ENCODE measurements at places on chromosomes 11 and 22.

DNA sequence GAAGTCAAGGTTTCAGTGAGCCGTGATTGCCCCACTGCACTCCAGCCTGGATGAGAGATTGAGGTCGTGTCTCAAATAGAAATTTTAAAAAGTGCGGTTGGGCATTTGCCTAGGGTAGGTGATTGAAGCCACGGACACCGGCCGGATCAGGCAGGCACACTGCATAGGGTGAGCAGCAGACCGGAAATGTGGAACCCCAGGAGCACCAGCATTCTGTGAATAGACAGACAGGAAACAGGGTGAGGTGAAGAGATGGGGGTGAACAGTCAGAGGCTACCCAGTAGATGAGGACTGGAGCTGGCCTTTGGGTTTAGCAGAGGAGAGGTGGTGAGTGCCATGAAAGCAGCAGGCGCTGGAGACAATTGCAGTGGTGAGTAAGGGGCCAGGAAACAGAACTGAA, 43.5 kb downstream of the PPFIA1 start:
- no peak for DNase-seq

GRCh38 chr11:119504371-119504770, 81.4 kb upstream of the THY1 start:
- no peak for DNase-seq

DNA sequence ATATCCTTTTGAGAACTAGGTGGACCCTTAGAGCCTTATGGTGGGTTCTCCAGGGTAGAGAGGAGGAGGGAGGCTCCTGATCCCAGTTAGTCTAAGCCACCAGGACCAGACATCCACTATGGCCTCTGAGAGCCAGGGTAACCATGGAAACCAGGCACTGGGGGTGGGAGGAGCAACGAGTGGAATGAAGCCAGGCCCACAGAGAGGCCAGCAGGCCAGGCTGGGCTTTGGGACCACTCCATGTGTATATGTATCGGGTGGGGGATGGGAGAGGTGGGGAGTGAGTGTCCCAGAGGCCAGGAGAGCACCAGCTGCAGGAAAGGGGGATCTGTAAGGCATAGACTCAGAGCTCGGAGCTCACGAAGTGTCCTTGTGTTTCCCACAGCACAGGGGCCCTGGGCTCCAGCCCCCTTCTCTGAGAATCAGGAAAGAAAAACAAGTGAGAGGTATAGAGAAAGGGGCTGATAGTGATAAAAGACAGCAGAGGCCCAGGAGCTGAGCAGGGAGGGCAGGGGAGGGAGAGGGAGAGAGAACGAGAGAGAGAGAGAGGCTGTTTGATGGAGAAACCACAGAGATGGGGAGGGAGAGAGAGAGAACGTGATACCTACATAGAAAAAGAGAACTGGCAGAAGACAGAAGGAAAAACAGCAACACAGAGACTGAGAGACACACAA, 15.5 kb upstream of the TSPAN18 start:
- DNase-seq, result no peak

DNA sequence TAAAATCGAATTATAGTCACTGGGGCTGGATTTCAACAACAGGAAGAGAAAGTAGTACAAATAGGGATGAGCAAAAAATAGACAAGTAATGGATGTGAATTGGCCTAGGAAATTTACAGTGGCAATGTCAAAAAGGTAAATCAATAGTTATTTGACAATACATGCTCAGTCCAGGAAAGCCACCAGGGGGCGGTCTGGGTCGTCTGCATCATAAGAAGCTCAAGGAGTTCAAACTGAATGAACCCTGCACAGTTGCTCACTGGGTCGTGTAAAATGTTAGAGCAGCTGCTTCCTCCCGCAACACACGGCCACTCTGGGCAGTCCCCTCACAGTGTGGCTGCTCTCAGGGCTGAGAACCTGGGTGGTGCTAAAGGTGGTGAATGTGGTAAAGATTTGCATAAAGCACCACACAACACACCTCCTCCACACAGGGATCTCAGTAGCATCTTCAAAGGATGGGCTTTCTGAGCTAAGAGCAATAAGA, 85.9 kb downstream of the ZNF280B start:
- peak; percentile 83 for DNase-seq

- DNase-seq, result no peak
Observed at GRCh38 chr11:75814363-75814676, 690 bp upstream of the UVRAG start.

DNA sequence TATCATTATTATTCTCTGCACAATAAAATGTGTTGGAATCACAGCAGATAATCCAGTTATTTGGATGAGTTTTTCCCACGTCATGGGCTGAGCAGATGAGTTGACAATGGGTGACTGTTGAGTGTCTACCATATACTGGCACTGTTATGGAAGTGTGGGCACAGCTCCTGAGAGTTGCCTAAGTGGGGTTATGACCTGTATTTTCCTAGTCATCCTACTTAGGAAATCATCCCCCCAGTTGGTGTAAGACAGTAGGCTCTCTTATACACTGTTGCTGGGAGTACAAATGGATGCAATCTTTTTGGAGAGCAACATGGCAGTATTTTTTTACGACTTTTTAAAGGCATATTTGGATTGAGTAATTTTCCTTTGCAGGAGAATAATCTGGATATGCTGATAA, 66.4 kb downstream of the TRAF6 start:
- DNase-seq, result no peak

- DNase-seq, result no peak
Observed at GRCh38 chr11:130620548-130620947, 172.1 kb downstream of the ADAMTS15 start.

DNA sequence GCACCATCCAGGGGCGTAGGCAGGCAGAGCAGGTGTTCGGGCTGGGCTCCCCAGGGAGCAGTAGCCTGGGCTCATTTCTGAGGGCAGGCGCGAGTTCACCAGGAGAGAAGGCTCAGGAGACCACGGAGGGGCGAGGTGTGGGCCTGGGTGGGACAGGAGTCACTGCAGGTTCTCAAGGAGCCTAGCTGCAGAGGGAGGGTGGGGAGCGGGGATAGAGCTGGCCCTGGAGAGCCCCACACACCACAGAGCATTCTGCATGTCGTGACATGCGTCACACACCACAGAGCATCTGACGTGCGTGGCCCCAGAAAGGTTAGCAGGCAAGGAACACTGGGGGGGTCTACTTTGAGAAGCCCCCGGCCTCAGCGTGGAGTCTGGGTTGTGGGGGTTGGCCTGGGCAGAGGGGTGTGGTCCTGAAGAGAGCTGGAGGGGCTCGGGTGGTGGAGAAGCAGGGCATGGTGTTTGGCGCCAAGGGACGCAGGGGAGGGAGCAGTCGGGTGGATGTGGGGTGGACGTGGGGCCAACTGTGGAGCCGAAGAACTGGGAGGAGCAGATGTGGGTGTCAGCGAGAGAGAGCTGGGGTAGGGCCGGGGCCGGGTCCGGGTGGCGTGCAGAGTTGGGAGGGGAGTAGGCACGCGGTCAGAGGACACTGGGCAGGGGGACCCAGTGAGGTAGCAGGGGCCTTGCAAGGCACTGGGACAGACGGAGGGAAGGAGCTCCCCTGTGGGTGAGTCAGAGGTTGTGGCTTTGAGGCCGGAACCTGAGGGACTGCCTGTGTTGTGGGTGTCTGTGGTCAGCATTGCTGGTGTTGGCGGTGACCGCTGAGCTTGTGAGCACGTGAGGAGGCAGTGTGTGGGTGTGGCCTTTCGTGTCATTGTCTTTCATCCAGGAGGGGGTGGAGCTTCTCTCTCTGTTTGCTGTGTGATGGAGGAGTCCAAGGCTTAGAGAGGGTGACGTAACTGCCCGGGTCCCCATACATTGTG, 25.5 kb downstream of the CTTN start:
- no peak for DNase-seq

DNA sequence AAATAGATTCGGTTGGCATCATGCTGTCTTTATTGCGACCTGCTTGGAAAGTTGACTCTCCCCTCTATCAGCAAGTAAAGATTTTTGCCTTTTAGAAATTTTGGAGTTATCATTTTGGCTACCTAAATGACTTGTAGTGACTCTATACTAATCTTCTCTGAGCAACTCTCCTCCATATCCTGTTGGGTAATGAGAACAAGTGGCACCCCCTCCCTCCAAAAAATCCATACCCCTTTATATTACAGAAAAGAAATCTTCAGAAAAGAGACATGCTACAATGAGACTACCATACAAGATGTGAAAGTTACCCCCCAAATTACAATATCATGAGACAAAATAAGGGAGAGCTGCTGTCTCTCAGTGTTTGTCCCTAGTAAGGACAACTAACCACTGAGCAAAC, 1.2 kb downstream of the JAML start:
- no peak for DNase-seq

DNA sequence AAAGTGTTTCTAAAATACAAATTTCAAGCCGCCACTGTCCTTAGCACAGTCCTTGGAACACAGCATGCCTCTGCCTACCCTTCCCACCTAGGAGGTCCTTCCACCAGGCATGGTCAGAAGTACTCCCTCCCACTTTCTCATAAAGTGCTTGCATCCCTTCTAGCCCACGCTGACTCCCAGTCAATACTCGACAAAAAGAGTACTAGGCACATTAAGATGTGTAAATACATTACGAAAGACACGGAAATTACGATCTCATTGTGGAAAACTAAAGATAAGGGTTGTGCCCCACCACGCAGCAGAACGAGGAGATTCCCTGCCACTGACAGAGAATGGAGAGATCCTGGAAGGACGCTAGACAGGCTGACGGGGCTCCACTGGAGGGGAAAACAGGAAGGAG, 13.5 kb downstream of the CHKA start:
- DNase-seq, result no peak

DNA sequence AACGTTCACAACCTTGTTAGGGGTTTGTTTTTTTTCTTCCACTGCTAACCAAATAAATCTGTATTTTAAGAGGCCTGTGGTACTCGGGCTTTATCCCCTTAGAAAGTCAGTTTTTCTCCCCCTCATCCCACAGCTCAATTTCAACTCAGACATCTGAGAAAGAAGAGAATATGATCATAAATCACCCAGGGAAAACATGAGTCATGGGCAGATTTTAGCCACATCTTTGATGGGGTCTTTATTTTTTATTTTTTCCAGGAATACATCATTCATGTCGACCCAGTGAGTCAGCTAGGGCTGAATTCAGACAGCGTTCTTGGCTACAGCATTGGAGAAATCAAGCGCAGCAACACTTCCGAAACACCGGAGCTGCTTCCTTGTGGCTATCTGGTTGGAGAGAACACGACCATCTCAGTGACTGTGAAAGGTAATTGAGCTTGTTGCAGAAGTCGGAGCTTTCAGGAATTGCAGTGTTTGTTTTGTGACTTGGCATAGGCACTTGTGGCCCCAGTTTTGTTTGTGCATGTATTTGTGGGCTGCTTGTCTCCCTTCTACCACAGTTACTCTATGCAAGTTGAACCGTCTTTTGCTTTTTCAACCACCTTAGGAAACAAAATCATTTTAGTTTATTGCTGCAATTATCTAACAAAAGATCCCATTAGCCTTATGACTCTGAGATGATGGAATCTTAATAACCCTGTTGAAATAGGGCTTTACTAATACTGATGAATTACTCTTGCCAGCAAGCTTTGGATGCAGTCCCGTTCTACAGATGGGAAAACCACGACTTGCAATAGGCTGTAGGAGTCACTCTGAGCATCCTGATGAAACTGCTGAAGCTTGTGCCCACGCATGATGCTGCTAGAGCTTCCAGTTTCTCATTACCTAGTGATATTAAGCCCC, 62.7 kb downstream of the DBX1 start:
- DNase-seq, result no peak

GRCh38 chr11:118277312-118277711, 13.2 kb upstream of the MPZL2 start:
- DNase-seq, result no peak

DNA sequence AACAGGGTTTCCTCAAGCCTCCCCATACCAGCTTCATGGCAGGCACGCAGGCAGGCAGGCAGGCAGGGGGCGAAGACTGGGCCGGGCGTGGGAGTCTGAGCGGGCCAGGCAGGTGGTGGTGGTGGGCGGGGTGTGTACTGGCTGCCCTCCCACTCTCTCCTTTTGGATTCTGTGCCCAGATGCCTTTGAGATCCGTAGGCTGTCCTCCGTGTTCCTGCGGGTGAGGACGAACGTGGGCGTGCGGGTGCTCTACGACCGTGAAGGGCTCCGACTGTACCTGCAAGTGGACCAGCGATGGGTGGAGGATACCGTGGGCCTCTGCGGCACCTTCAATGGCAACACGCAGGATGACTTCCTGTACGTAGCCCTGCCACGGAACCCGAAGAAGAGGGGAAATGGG, 23.0 kb downstream of the OTOG start:
- no peak for DNase-seq

GRCh38 chr11:66970807-66971442, 4.2 kb upstream of the C11orf86 start:
- no peak for DNase-seq
